ENCODE measurements at places on chromosomes 4 and X.

- no peak for DNase-seq
Measured at GRCh38 chr4:86356425-86357210, 3.2 kb downstream of the MAPK10 start.

- no peak for DNase-seq
Measured at GRCh38 chrX:147875866-147876596, 35.7 kb upstream of the FMR1 start.

DNA sequence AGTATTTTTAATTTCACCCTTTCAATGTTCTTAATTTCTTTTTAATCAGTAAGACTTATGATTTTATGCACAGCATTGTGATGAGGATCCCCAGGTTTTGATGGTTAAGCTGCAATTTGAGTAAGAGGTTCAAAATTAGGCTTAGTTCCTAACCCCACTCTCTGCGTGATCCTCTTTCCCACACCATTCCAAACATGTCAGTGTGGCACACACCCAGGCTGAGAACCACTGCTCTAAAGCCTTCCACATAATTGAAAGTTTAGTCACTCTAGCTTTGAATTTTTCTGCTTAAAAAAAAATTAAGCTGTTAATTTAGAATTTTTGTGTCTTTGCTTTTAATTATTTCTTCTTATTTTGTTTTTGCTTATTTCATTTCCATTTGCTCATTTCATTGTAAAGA lies 68.8 kb upstream of the SLC7A11 start:
- DNase-seq: no peak

GRCh38 chrX:88908056-88908455 lies 161.0 kb downstream of the CPXCR1 start:
- DNase-seq: no peak

DNA sequence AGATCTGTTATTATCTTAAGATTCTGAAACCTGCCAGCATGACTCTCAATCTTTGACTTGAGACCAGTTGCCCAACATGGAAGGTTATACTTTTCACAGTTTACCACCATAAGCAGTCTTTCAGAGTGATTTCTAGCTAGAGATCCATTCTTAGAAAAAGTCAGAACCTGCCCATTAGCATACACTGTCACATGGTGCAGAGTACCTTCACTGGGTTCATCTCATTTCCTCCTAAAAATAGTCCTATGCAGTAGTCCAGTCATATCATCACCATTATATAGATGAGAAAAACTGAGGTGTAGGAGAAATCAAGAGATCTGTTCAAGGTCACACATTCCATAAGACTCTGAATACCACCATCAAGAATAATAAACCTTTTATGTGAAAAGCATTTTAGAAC lies 153.6 kb downstream of the AR start:
- DNase-seq: no peak

GRCh38 chr4:117328333-117328732 lies 243.0 kb upstream of the TRAM1L1 start:
- no peak for DNase-seq

DNA sequence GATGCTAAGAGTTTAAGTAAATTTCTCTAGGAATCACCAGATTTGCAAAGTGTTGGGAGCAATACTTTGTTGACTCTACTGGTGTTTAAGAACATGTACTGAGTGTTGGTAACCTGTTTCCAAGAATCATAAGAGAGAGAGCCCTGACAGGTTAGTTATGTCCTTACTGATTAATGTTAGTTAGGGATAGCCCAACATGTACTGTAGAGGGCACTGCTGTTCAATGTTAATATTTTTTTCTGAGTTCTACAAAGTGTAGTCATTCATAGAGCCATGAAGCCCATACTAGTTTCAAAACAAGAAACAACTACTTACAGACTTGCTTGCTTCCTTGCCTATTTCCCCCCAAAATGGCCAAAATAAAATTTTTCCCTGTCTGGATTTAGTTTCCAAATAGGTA lies 11.9 kb downstream of the TMPRSS11D start:
- peak; percentile 6 for DNase-seq

- no peak for DNase-seq
Measured at GRCh38 chr4:39032218-39033085, at the start of gene TMEM156. Gene TMEM156 (minus strand): TSS chr4:39032409. CDS start chr4:39032313, 96 bp downstream.
